C1 segment of cervical spinal cord (tissue), 14 donors: ENCODE measurements at places on chromosomes 7 and 10.

DNA sequence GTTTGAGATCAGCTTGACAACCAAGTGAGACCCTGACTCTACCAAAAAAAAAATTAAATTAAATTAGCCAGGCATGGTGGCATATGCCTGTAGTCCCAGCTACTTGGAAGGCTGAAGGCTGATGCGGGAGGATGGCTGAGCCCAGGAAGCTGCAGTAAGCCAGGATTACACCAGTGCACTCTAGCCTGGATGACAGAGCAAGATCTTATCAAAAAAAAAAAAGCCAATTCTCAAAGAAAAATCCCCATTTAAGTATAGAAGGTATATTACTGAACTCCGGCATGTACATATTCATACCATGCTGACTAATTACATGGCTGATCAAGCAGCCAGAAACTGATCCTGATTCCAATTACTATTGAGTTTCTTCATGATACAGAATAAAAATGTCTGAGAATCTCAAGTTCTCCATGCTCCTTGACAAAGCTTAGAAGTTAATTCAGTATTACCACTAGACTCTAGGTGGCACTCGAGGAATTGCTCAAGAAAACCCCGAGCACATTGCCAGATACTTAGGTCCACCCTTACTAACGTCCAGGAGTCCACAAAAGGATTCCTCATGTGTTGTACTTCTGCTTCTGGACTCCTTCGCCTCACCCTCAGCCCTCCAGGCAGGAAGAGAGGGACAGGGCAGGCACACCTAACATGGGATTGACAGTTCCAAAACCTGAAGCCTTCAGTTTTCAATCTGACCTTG lies 148.9 kb downstream of the PARD3 start:
- DNase-seq = no peak

DNA sequence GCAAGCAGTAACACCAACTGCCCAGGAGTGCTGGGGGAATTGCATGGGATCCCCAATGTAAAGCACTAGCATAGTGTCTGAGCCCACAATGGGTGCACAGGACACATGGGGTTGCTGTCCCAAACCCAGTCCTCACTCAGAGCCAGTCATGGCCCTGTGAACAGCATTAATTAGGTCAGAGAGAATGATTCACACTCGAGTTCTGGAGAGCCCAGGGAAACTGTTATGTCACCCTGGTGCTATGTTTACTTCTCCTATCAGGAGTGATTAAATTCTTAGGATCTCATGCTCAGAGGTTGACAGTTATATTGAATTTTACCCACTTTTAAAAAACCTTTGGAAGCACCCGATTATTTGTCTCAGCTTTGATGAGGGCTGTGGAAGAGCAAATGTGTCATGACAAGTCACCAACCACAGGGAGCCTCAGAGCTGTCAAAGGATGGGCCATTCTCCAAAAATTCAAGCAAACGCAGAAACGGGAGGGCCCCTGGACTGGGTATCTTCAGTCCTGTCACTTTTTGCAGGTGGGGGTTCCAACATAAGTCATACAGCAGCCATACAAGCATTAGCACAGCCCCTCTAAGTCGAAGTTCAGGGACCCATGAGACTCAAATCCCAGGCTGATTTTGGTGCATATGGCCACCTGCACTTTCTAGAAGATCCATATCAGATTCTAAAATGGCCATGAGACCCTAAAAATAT lies 1.3 kb upstream of the RASSF4 start:
- no peak for DNase-seq

- DNase-seq = no peak
Observed at GRCh38 chr10:43695321-43695720, 46.6 kb upstream of the ZNF32 start.

GRCh38 chr10:5540891-5541290 lies 16.1 kb downstream of the CALML3 start:
- no peak for DNase-seq

DNA sequence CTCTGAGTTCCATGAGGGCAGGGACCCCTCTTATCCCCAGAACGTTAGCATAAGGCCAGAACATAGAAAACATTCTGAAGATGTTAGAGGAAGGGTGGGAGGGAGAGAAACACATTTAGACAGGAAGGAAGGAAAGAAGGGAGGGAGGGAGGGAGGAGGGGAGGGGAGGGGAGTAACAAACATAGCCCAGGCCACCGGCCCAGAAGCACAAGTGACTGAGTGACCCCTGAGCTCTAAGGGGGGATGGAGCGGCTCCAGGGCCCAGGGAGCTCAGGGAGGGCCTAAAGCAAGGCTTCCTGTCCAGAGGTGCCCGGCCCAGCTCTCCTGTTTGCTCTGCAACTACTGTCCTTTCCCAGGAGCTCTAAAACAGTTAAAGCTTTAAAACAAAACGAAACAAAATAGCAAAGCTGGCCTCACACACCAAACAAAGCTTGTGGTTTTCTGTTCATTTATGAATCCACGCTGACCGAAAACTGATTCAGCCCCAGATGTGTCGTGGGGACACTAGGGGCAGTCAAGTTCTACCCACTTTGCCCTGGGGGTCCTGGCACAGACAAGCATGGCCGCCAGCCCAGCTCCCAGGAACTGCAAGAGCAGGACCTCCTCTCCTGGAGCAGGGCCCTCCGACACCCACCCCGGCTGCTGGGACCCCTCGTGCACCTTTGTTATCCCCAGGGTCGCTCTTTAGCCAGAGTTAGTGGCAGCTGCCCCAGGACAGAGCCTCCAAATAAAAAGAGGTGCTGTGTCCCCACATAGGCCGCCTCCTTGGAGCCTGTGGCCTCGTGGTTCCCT lies 496.2 kb upstream of the FOXK1 start:
- DNase-seq = no peak

DNA sequence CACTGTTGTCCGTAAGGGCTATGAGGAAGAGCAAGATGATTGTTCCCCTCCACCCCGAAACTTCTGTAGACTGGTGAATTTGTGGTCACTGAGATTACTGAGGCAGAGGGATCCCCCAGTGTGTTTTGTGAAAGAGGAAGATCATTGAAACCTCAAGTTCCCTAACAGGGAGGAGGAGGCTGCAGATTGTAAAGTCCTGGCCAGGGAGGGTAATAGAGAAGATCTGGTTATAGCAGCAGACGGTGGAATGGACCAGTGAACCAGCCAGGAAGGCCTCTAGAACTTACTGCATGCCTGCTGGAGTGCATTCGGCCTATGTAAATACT lies 31.1 kb downstream of the LMTK2 start:
- DNase-seq = no peak

DNA sequence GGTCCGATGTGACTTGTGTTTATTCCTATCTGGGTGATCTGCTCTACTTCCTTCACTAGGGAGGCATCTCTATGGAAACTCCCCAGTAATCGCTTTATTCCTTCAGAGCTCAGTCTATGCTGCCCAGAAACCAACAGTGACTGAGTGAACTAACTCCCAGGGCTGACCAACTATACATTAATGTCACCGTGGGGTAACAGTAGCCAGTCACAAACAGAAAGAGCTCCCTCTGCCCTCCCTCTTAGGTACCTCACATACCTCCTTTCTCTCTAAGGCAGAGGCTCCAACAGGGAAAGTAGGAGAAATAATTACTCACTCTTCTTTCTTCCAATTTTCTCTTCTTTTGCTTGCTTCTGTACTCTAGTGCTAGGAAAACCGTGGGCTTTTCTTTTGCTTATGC lies 855.0 kb downstream of the REEP3 start:
- DNase-seq = no peak

- DNase-seq = no peak
Observed at GRCh38 chr7:17339139-17339538, 40.7 kb downstream of the AHR start.

GRCh38 chr10:127887541-127888415 lies 5.0 kb downstream of the CLRN3 start:
- DNase-seq = no peak

- no peak for DNase-seq
Observed at GRCh38 chr7:83478616-83479015, 170.3 kb downstream of the SEMA3E start.

DNA sequence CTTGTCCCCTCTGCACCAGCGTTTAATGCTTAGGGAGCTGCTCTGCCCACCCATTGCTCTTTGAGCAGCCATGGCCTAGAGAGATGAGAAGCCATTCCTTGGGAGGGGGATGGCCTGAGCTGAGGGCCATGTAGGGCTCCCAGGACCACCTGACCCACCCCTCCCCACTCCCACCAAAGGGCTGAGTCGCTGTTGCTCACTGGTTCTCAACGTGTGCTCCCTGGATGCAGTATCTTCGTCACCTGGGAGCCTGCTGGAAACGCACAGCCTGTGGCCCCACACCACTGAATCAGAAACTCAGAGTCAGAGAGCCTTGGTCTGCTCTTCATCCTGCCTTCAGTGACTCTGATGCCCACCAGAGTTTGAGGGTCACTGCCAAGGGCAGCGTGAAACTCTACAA lies 37.0 kb downstream of the VWA2 start:
- DNase-seq = no peak

- peak; percentile 36 for DNase-seq
Observed at GRCh38 chr10:6416892-6417512, 163.1 kb downstream of the PRKCQ start.

GRCh38 chr7:157895520-157896375 lies 558.9 kb downstream of the DNAJB6 start:
- DNase-seq = no peak

DNA sequence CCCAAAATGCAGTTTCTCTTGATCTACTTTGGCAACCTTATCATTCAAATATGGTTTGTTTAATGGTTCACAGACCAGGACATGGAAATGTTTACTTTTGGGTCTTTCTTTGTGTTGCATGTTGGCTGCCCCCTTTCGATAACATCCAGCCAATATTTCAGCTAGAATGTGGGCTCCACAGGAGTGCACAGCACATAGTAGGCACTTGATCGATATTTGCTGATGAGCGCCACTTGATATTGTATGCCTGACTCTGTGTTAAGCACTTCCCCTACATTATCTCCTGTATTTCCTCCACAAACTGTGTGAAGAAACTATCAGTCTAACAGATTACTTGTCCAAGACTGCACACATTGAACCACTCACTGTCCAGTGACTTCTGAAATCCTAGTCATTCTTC lies 60.2 kb downstream of the SMURF1 start:
- DNase-seq = no peak

- no peak for DNase-seq
Observed at GRCh38 chr10:13483073-13483472, 45.7 kb downstream of the BEND7 start.

- DNase-seq = no peak
Observed at GRCh38 chr10:82378146-82378545, 503.2 kb downstream of the NRG3 start.

- DNase-seq = no peak
Observed at GRCh38 chr10:101671453-101671852, 23.5 kb downstream of the FBXW4 start.
